ENCODE measurements at places on chromosomes 5 and 9. TPM values are rescaled to one million over a fixed set of nuclear protein-coding genes. Genes with fewer than 3 reads are reported as not detected.
A peak's percentile ranks its signal among the peaks of the same experiment; 100 is the strongest.

GRCh38 chr5:1209896-1210776 lies 8.7 kb downstream of the SLC6A19 start:
- no peak for DNase-seq

- DNase-seq: no peak
Measured at GRCh38 chr9:21592063-21592338, 109.9 kb upstream of the IFNE start.

DNA sequence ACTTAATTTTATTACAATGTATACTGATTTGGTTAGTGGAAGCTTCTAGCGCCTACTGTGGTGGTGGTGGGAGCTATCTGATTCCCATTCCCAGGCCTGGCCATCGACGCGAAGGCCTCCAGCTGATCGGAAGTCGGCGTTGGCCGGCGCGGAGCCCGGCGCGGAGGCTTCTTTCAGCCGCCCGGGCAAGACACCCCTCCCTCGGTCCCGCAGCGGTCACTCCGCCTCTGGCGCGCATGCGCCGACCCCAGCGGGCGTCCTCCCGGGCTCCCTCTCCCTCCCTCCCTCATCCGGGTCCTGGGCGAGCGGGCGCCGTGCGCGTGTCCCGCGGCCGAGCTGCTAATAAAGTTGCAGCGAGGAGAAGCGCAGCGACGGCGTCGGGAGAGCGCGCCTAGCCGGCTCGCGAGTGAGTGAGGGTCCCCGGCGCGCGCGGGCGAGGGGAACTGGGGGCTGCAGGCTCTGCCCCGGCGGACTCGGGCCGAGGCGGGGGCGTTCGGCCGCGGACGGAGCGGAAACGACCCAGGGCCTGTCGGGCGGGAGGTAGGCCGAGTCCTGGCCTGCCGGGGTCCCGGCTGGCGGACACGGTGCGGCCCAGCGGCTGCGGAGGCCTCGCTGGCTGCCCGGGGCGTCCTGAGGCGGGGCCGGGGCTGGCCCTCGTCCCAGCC lies at the start of gene SMAD5:
Gene SMAD5 (plus strand): TSS at position 289 of the 665 bp plus-strand sequence. CDS start 20,916 bp downstream, outside the sequence.
- DNase-seq: peak; percentile 99

DNA sequence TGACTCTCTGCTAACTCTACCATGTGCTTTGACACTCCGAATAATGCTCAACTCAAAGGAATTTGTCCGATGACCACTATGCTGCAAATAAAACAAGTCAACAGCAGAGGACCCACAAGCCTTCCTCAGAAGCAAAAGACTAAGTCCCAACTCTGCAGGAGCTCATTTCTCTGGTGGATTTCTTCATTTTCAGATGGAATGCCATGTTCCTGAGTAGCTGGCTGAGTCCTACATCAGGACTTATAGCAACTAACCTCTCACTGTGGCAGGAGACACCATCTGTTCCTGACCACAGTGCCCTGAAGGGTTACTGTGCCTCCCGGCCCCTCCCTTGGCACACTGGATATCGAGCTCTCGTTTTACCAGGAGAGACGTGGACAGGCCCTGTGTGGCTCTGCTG lies 20.8 kb downstream of the LHFPL2 start:
- no peak for DNase-seq

GRCh38 chr5:72644296-72644695 lies 137.1 kb upstream of the ZNF366 start:
- DNase-seq: no peak

- DNase-seq: no peak
Measured at GRCh38 chr5:31553863-31554262, 21.8 kb downstream of the C5orf22 start.

DNA sequence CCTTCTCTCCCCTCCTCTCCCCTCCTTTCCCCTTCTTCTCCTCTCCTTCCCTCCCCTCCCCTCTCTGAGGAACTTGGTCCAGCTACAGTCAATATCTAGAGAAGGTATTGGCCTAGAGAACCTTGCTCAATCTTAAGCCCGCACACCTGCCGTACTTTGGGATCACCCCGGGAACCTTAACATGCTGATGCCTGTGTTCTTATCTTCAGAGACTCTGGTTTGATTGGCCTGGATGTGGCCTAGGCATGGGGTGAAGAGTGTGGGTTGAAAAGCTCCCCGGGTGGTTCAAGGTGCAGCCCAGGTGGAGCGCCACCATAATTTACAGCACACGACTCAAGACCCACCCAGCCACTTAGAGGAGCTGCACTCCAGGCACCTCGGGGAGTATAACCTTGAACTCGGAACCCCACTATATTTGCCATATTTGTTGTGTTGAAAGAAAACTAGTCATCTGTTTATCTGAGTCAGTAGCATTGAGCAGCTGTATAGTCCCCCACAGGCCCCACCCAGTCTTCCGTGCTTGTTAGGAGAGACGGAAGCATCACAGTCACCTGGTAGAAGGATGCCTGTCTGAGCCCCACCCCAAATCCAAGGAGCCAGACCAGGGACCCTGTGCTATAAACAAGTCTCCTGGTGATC lies 14.4 kb upstream of the PHF19 start:
- DNase-seq: no peak

DNA sequence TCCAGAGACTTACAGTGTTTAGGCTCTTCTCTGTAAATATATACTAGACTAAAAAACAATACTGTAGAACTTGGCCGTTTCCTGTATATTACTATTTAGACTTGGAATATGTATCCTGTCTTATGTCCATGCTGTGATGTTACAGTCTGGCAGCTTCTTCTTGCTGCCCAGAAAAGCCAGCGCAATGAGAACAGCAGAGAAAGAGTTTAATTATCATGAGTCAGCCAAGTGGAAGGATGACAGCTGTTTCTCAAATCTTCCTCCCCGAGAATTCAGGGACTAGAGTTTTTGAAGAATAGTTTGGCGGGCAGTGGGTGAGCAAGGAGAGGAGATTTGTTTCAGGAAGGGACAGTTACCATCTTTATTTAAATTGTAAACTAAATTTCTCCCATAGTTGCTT lies 37.5 kb downstream of the NAA35 start:
- DNase-seq: no peak

- DNase-seq: no peak
Measured at GRCh38 chr5:37871023-37871815, 31.4 kb upstream of the GDNF start.

DNA sequence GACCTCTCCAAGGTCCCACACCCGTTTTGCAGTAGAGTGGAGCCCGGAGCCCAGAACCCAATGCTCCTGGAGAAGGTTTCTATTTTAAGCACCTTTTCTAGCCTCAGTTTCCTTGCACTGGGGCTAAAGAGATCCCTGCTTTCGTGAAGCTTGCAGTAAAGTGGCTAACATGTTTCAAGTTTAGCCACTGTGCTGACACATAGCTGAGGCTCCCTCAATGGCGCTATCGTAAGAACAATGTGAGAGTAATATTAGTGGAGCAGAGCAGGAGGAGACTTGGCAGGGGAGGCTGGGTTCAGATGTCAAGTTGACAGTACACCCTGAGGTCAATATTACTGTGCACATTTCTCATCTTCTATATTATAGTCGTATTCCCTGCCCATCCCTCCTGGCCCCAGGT lies 7.9 kb downstream of the CTXN3 start:
- DNase-seq: no peak

GRCh38 chr9:12920437-12920836 lies 145.6 kb downstream of the LURAP1L start:
- no peak for DNase-seq

DNA sequence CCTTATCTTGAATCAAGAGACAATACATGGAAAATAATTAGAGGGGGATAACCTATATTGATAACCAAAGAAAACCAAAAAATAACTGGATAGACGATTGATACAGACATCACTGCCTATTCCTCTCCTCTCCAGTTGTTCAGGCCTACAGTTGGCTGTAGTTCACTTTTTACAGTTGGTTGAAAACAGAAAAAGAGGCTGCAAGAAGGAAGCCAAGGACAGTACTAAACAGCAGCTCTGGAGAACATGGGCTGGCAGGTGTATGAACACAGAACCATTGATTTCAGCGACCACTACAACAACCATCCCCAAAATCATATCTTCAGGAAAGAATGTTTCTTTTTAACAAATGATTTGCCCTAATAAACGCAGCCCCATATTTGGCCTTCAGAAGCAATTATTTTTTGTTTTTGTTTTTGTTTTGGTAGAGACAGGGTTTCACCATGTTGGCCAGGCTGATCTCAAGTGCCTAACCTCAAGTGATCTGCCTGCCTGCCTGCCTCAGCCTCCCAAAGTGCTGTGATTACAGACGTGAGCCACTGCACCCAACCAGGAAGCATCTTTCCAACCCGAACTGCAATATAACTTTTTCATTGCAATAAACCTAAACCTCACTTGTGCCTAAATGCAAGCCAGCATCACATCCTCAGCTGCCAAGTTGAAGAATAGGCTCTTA lies 64.3 kb downstream of the MLLT3 start:
- no peak for DNase-seq

GRCh38 chr5:28110781-28111180 lies 1072.4 kb upstream of the CDH9 start:
- no peak for DNase-seq

DNA sequence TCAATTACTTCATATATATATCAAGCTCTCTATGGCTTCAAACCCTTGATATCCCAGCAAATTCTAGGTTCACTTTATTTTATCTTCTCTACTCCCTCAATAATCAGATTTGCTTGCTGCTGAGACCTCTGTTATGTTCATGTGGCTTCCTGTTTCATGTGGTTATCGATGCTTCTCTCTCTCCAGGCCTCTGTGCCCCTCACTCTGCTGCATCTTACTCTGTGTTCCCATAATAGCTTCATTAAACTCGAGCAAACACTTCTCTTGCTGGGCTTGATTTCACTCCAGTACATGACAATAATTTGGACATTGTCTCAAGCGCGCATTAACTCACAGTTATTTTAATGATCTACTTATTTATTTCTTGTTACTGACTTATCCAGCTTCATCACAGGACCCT lies 798.8 kb downstream of the CDH9 start:
- no peak for DNase-seq

DNA sequence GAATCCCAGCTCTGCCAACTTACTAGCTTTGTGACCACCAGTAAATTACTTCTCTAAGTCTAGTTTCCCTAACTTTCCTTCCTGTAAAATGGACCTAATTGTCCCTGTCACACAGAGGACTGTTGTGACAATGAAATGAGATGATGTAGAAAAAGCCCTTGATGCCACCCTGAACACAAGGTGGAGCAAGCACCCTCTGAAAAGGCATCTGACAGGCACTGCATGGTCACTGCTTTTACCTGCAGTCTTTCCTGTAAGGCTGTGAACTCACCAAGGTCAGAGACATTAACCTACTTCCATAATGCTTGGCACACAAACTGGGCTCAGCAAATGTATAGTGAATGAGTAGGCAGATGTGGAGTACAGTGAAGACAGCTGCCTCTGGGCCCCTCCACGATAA lies 6.1 kb downstream of the SLC31A2 start:
- no peak for DNase-seq

GRCh38 chr9:36813154-36813553 lies 220.9 kb downstream of the PAX5 start:
- no peak for DNase-seq

DNA sequence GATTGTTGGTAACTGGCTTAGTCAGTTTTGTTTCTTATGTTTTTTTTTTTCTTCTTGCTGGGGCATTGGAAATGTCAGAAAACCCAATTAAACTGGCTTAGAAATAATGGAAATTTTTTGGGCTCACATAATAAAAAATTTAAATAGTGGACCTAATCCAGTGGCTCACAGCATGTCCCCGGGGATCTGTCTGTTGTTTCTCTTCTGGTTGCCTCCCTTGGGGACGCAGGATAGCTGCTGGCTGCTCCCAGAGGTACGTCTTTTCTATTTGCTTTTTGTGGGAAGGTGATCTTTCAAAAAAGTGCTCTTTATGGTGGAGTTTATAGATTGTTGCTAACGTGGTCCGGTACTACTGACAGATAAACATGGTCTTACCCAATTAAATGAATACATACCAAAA lies 52.2 kb downstream of the LMNB1 start:
- no peak for DNase-seq

DNA sequence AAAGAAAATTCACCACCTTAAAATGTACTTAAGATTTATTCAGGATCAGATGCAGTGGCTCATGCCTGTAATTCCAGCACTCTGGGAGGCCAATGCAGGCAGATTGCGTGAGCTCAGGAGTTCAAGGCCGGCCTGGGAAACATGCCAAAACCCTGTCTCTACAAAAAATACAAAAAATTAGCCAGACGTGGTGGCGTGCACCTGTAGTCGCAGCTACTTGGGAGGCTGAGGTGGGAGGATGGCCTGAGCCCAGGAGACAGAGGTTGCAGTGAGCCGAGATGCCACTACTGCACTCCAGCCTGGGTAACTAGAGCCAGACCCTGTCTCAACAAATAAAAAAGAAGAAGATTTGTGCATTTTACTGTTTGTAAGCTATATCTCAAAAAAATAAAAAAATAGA lies 34.7 kb upstream of the GFPT2 start:
- DNase-seq: peak; percentile 37

DNA sequence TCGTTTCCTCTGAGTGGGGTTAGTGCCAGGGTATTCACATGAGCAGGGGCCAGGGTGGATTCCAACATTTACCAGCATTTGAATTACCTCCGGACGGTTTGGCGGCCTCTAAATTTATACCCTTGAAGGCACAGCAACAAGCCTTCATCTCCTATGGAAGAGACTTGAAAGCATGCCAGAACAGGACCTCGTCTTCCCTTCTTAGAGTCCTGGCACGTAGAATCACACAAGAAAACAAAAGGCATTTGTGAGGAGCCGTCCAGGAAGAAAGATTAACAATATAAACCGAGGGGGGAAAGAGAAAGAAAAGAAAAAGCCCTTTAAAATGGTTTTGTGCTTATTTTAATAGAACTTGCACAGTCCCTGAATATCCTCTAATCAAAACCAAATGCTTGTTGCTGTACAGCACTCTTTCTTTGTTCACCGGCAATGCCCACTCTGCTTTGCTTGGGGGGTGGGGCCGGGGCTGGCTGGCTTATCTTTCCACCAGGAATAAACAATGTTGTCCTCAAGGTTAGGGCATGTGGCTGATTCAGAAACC lies 575.8 kb upstream of the ZNF462 start:
- DNase-seq: no peak

GRCh38 chr5:171355302-171355724 lies 32.3 kb upstream of the NPM1 start:
- no peak for DNase-seq

- no peak for DNase-seq
Measured at GRCh38 chr9:133142684-133143622, 20.8 kb downstream of the GBGT1 start.

DNA sequence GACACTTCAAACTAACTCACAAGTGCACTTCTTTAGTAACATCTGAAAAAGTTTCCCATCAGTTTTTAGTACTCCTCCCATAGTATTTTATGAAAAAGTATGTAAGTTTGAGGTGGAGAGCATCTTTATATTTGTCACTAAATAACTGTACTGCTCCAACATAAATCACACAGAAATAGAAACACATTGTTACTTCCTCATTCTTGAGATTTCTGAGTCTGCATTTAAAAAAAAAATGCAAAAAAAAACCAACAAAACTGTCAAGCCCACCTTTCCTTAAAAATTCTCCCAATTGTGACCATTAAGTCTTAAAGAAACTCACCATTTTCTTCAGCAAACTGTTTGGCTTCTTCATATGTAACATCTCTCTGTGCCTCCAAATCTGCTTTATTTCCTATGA lies 18.7 kb downstream of the RAB14 start:
- no peak for DNase-seq

NUTM2G gene
- total RNA-seq: not detected

FANCG gene
- total RNA-seq: 8.0 TPM

ROR2 gene
- 28.4 TPM for total RNA-seq

PTGES2 gene
- total RNA-seq: 38.6 TPM

TERT gene
- not detected for total RNA-seq

IRX1 gene
- total RNA-seq: 0.14 TPM

SPINK13 gene
- total RNA-seq: not detected

PCDHGA5 gene
- 3.9 TPM for total RNA-seq

PLCXD3 gene
- total RNA-seq: 22.0 TPM

ZBED3 gene
- total RNA-seq: 7.8 TPM

FBXO38 gene
- total RNA-seq: 39.4 TPM

C1QTNF3 gene
- 11.9 TPM for total RNA-seq

ZNF658 gene
- 5.0 TPM for total RNA-seq

GRIN1 gene
- total RNA-seq: not detected
